ENCODE measurements at places on chromosomes 5 and 9. TPM values are rescaled to one million over a fixed set of nuclear protein-coding genes. Genes with fewer than 3 reads are reported as not detected.

DNA sequence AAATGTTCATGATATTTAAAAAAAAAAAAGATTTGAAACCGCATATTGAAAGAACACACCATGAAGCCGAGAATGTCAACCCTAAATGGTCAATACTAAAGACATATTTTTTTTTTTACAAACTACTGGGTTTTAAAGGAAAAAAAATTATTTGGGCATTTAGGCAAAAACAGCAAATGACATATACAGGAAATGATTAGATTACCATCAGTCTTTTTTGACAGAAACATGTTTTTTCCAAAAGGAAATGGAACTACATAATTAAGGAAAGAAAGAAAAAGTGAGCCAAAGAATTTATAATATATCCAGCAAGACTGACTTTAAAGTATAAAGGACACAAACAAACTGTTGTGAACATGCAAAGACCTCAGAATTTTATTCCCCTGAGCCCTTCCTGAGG is 56.7 kb downstream of the RALGPS1 start:
- H3K27me3 ChIP-seq = no peaks in the 10 kb centered on the region
- no peak for DNase-seq
- H3K4me1 ChIP-seq = no peaks in the 10 kb centered on the region
- H3K27ac ChIP-seq = no peak overlapping the region

GRCh38 chr9:130768891-130769403 is 66.1 kb upstream of the ABL1 start:
- H3K27ac ChIP-seq = no peak overlapping the region
- H3K4me1 ChIP-seq = no peaks in the 10 kb centered on the region
- DNase-seq = no peak
- H3K36me3 ChIP-seq = no peaks in the 10 kb centered on the region
- no peak overlapping the region for H3K4me3 ChIP-seq
- no peaks in the 10 kb centered on the region for H3K27me3 ChIP-seq

- H3K27me3 ChIP-seq = no peaks in the 10 kb centered on the region
- no peaks in the 10 kb centered on the region for H3K4me1 ChIP-seq
- DNase-seq = no peak
- no peak overlapping the region for H3K27ac ChIP-seq
Measured at GRCh38 chr9:116270546-116270945, 117.0 kb downstream of the PAPPA start.

GRCh38 chr9:16637911-16638310 is 232.6 kb downstream of the BNC2 start:
- H3K4me3 ChIP-seq = no peak overlapping the region
- no peak for DNase-seq
- no peaks in the 10 kb centered on the region for H3K36me3 ChIP-seq
- H3K4me1 ChIP-seq = no peaks in the 10 kb centered on the region
- no peak overlapping the region for H3K27ac ChIP-seq

DNA sequence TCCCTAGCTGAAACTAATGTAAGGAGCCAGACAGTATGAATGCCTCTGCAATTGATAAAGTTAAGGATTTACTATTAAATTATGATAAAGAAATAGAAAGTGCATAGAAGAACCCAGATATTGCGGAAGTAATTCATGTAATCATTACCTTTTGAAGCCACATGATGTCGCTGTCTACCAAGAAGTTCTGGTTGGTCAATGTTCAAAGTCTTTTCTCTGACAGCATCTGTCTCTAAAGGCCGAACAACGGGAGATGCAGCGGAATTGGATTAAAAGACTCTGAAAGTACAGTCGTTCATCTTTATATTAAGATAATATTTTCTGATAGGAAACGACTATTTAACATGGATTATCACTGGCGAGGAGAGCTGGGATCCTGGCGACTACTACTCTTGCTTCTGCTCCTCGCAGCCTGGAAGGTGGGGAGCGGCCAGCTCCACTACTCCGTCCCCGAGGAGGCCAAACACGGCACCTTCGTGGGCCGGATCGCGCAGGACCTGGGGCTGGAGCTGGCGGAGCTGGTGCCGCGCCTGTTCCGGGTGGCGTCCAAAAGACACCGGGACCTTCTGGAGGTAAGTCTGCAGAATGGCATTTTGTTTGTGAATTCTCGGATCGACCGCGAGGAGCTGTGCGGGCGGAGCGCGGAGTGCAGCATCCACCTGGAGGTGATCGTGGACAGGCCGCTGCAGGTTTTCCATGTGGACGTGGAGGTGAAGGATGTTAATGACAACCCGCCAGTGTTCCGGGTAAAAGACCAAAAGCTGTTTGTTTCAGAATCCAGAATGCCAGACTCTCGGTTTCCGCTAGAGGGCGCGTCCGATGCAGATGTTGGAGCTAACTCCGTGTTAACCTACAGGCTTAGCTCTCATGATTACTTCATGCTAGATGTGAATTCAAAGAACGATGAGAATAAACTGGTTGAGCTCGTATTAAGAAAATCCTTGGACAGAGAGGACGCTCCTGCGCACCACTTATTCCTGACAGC is at the start of gene PCDHA8:
TSS of gene PCDHA8 (plus strand) at position 210 of the 985 bp plus-strand sequence. CDS start at position 345, 135 bp downstream.
- H3K27me3 ChIP-seq = no peaks in the 10 kb centered on the region
- no peak for DNase-seq
- no peaks in the 10 kb centered on the region for H3K36me3 ChIP-seq

Gene TMEM252
- not detected for total RNA-seq

- H3K27ac ChIP-seq = no peak overlapping the region
- no peak overlapping the region for H3K4me3 ChIP-seq
- H3K27me3 ChIP-seq = no peaks in the 10 kb centered on the region
- no peaks in the 10 kb centered on the region for H3K36me3 ChIP-seq
Measured at GRCh38 chr5:83256091-83256780, 178.9 kb downstream of the XRCC4 start.

- H3K36me3 ChIP-seq = no peaks in the 10 kb centered on the region
- H3K4me1 ChIP-seq = peaks cover 5% of the 10 kb centered on the region
- H3K27me3 ChIP-seq = peaks cover 10% of the 10 kb centered on the region
- no peak overlapping the region for H3K27ac ChIP-seq
- DNase-seq = peak; percentile 55
Measured at GRCh38 chr9:96219026-96219899, 82.7 kb downstream of the HSD17B3 start.

DNA sequence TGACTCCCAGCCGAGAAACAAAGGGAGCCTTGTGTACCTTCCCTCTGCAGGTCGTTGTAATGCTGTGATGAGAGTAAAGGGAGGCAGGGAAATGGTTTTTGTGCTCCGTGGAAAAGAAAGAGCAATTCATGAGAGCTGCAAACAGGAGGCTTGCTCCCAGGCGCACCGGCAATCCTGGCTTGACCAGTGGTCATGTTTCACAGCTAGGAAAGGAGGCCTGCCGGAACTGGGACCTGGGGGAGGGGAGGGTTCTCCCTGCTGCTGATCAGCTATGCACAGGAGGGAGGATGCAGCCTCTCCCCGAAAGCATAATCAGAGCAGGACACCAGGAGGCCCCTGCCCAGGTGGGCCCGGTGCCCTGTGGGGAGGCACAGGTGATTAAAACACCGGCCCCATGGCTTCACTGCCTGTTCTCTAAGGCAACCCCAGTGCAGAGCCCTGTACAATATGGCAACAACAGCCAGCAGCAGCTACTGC is 131.3 kb downstream of the ZDHHC21 start:
- no peak for DNase-seq
- no peaks in the 10 kb centered on the region for H3K27me3 ChIP-seq
- no peak overlapping the region for H3K27ac ChIP-seq
- H3K4me3 ChIP-seq = no peak overlapping the region
- no peaks in the 10 kb centered on the region for H3K4me1 ChIP-seq

- DNase-seq = no peak
- H3K27me3 ChIP-seq = no peaks in the 10 kb centered on the region
- no peak overlapping the region for H3K27ac ChIP-seq
- H3K36me3 ChIP-seq = no peaks in the 10 kb centered on the region
Measured at GRCh38 chr9:126947529-126947928, 32.9 kb downstream of the RALGPS1 start.

- H3K27ac ChIP-seq = no peak overlapping the region
- peaks cover 62% of the 10 kb centered on the region for H3K4me1 ChIP-seq
- no peaks in the 10 kb centered on the region for H3K27me3 ChIP-seq
- DNase-seq = no peak
- H3K4me3 ChIP-seq = peak overlapping the region; percentile 32
- peaks cover 30% of the 10 kb centered on the region for H3K36me3 ChIP-seq
Measured at GRCh38 chr9:33297432-33297831, 7.1 kb downstream of the NFX1 start.

Gene DENND1A
- 15.1 TPM for total RNA-seq

Gene DBH
- total RNA-seq = not detected

- no peak overlapping the region for H3K4me3 ChIP-seq
- no peaks in the 10 kb centered on the region for H3K27me3 ChIP-seq
- DNase-seq = no peak
- no peak overlapping the region for H3K27ac ChIP-seq
Measured at GRCh38 chr5:172123269-172123692, 64.7 kb downstream of the STK10 start.

DNA sequence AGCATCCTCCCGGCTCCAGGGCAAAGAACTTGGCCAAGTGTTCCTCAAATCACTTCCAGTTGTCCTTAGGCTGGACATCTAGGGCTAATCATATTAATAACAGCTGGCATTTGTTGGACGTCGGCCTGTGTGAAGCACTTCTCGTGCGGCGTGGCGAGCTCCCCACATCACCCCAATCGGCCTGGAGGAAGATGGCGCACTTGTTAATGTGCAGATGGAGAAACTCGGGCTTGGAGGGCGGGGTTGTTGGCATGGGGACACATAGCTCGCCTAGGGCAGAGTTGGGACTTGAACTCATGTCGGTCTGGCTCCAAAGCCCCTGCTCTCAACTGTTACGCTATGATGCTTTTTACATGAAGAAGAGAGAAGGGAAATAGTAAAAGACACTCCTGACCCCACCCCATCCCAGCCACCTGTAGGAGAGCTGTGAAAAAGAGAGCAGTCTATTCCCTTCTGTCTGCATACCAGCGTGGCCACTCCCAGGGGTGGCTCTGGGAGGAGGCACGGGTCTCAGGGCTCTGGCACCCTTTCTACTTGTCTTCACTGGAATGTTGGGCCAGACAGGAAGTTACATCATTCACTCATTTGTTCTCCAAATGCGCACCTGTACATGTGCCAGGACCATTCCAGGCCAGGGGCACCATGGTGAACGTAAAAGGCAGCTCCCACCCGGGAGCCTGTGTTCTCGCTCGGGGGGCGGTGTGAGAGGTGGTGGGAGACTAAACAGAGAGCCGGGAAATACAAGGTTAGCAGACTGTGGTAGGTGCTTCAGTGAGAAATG is 12.8 kb upstream of the NUP214 start:
- H3K4me3 ChIP-seq = no peak overlapping the region
- H3K27ac ChIP-seq = no peak overlapping the region
- no peaks in the 10 kb centered on the region for H3K4me1 ChIP-seq
- no peak for DNase-seq

DNA sequence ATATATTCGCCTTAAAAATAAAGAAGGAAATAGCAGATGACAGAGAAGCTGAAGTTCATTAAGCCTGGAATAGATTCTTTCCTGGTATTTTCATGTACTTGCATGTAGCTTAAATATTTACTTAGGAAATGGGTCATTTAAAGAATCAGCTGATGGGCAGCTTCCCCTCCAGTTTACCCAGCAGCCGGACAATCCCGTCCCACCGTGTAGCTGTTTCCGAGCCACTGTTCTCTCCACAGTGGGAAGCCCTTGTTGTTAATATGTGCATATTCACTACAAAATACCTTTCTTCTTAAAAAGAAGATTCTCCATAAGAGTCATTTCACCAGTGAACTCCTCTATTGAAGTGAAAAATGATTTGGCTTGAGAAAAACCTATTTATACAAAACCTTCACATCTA is 187.0 kb downstream of the FANCC start:
- no peaks in the 10 kb centered on the region for H3K4me1 ChIP-seq
- H3K36me3 ChIP-seq = no peaks in the 10 kb centered on the region
- no peak overlapping the region for H3K4me3 ChIP-seq
- no peak overlapping the region for H3K27ac ChIP-seq
- no peak for DNase-seq

GRCh38 chr5:75656311-75657003 is 45.2 kb downstream of the ANKDD1B start:
- no peaks in the 10 kb centered on the region for H3K36me3 ChIP-seq
- no peak overlapping the region for H3K4me3 ChIP-seq
- H3K4me1 ChIP-seq = no peaks in the 10 kb centered on the region
- H3K27me3 ChIP-seq = no peaks in the 10 kb centered on the region
- DNase-seq = no peak

Gene PCDHA11
- not detected for total RNA-seq

- no peaks in the 10 kb centered on the region for H3K27me3 ChIP-seq
- no peak for DNase-seq
- H3K27ac ChIP-seq = no peak overlapping the region
Measured at GRCh38 chr9:114798780-114799427, 6.9 kb downstream of the TNFSF15 start.

DNA sequence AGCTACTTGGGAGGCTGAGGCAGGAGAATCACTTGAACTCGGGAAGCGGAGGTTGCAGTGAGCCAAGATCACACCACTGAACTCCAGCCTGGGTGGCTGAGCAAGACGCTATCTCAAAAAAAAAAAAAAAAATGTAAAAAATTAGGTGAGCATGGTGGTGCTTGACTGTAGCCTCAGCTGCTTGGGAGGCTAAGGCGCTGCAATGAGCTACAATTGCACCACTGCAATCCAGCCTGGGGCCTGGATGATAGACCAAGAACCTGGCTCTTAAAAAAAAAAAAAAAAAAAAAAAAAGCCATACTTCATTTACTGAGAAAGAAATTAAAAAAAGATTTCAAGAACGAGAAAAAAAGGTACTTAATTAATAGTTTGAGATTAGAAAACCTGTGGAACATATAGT is 62.1 kb downstream of the SVEP1 start:
- no peak overlapping the region for H3K4me3 ChIP-seq
- no peak for DNase-seq
- no peaks in the 10 kb centered on the region for H3K27me3 ChIP-seq
- no peaks in the 10 kb centered on the region for H3K36me3 ChIP-seq

Gene SCGB3A2
- total RNA-seq = not detected

Gene IRGM
- total RNA-seq = 1.1 TPM

Gene MZB1
- total RNA-seq = 5.1 TPM

Gene FAM78A
- 44.4 TPM for total RNA-seq

GRCh38 chr5:65895891-65896290 is 30.5 kb upstream of the ERBIN start:
- DNase-seq = no peak
- no peak overlapping the region for H3K4me3 ChIP-seq
- H3K36me3 ChIP-seq = no peaks in the 10 kb centered on the region
- no peaks in the 10 kb centered on the region for H3K4me1 ChIP-seq
- no peak overlapping the region for H3K27ac ChIP-seq
- no peaks in the 10 kb centered on the region for H3K27me3 ChIP-seq

Gene TAF11L10
- not detected for total RNA-seq

GRCh38 chr5:95781101-95781583 is 41.4 kb downstream of the GLRX start:
- no peaks in the 10 kb centered on the region for H3K4me1 ChIP-seq
- peak overlapping the region; percentile 14 for H3K4me3 ChIP-seq
- DNase-seq = peak; percentile 82
- H3K27me3 ChIP-seq = no peaks in the 10 kb centered on the region

- no peak overlapping the region for H3K27ac ChIP-seq
- no peak for DNase-seq
- H3K4me3 ChIP-seq = no peak overlapping the region
- H3K36me3 ChIP-seq = no peaks in the 10 kb centered on the region
- peaks cover 33% of the 10 kb centered on the region for H3K4me1 ChIP-seq
Measured at GRCh38 chr5:157549283-157549629, 26.3 kb downstream of the ADAM19 start.

- H3K36me3 ChIP-seq = no peaks in the 10 kb centered on the region
- no peak overlapping the region for H3K27ac ChIP-seq
- no peaks in the 10 kb centered on the region for H3K4me1 ChIP-seq
- no peak overlapping the region for H3K4me3 ChIP-seq
Measured at GRCh38 chr5:73032635-73033034, 76.8 kb downstream of the FCHO2 start.

GRCh38 chr5:140145818-140146522 is 20.2 kb downstream of the IGIP start:
- H3K4me3 ChIP-seq = peak overlapping the region; percentile 32
- H3K36me3 ChIP-seq = no peaks in the 10 kb centered on the region
- H3K27me3 ChIP-seq = peaks cover 11% of the 10 kb centered on the region

Measured in CD8-positive, alpha-beta memory T cell (primary cell).